Esophagus squamous epithelium (tissue), 5 donors: ENCODE measurements at places on chromosomes 5 and 9. TPM values are rescaled to one million over a fixed set of nuclear protein-coding genes. Genes with fewer than 3 reads are reported as not detected.

GRCh38 chr5:59847586-59847985 is 45.9 kb downstream of the PDE4D start:
- DNase-seq, result no peak

DNA sequence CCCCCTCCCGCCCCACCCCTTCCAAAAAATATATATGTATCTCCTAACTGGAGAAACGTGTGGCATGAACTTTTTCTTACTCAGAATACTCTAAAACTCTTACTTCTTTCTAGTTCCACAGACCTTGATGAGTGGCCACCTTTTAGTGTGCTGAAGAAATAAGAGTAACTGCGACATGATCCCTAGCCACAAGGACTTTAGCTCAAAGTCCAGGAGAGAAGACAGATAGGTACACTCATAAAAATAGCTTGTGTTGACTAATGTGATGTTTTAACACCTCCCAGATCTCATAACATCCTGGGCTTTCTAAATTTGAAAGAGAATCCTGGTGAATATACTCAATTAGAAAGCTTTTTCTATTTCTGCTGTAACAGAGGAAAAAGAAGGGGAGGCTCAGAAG is 1005.0 kb upstream of the DMAC1 start:
- no peak for DNase-seq

DNA sequence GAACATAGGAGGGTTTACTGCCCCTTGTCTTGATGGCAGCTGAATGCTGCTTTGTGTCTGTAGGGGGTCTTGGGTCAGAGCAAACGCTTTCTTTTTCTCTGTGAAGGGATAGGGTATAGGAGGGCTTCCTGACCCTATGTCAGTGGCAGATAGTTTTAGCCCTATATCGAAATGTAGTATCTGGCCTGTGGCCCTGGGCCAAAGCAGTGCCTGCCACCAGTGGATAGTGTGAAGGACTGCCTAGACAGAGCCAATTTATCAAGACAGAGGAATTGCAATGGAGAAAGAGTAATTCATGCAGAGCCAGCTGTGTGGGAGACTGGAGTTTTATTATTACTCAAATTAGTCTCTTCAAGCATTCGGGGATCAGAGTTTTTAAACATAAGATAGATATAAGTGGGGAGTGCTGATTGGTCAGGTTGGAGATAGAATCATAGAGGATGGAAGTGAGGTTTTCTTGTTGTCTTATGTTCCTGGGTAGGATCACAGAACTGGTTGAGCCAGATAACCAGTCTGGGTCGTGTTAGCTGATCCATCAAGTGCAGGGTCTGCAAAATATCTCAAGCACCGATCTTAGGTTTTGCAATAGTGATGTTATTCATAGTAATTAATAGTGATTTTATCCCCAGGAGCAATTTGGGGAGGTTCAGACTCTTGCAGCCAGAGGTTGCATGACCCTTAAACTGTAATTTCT is 178.5 kb downstream of the GDNF start:
- no peak for DNase-seq

DNA sequence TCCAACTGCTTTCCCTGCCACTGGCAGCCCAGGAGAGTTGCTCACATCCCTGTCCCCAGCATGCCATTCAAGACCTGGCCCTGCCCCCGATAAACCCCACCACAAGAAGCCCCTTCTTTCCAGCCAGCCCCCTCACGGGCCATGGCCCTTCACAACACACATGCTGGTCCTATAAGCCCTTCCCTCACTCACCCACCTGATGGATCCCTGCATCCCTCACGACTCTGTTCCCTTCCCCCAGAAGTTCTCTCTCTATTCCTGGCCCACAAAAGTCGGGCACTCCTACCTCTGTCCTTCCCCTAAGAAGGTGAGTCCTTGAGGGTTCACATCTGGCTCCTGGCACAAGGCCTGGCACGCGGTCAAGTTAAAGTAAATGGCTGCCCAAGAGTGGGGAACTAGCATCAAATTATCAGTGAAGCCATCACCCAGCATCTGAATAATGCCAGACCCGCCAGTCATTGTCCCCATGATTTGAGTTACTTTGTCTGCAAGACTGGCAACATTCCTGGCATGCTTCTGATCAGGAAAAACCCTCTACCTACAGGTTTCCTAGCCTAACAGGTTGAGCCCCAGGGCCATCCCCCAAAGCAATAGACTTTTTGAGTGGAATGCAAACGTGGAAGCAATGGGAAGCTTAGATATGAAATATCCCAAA is 65.9 kb downstream of the CRB2 start:
- DNase-seq, result no peak

Gene GPR21
- total RNA-seq, result not detected

DNA sequence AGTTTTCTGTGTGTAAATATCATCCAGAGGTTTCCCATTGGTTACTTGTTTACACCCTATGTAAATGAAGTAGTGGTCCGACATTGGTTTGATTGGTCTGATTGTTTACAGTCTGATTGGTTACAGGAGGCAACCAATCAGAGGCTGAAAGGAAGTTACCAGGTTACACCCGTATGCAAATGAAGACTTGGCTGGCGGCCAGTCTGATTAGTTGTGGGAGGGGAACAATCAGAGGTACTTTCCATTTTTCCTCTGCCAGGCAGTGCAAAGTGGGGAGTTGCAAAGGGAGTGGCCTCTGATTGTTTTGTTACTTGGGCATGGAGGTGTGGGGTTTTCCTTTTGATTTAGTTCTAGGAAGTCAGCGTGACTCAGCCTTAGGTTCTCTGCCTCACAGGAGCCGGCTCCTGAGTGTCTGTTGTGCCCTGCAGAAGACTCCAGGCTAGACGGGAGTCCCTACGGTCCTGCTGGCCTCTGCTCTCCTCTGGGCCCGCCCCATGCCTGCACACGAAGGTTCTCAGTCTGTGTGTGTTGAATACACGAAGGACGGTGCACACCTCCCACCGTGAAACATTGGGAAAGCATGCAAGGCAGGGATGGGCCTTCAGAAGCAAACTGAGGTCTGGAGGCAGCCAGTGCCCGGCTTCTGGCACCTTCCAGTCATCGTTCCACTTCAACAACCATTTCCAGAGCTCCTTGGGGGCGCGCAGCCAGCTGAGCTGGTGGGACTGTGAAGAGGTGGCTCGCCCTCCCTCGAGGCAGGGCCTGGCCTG is 42.9 kb downstream of the OLFM1 start:
- DNase-seq, result no peak

- DNase-seq, result no peak
Measured at GRCh38 chr5:52328220-52328806, 459.4 kb upstream of the ITGA1 start.

DNA sequence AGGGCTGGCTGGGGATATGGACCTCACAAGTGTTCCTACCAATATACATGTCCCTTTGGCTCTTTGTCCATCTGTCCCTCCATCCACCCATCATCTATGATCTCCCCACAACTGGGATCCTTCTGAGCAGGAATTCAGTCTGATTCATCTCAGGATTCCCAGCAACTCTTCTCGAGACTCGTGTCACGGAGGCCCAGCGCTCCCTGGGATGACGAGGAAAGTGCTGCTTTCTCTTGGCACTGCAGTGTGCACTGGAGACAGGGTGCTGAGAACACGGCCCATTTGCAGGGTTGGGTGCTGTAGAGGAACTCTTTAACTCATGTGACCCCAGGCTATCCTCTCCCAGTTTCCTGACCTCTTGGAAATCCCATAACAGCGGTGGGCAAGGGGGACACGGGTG is 72.9 kb downstream of the ANGPTL2 start:
- DNase-seq, result no peak

DNA sequence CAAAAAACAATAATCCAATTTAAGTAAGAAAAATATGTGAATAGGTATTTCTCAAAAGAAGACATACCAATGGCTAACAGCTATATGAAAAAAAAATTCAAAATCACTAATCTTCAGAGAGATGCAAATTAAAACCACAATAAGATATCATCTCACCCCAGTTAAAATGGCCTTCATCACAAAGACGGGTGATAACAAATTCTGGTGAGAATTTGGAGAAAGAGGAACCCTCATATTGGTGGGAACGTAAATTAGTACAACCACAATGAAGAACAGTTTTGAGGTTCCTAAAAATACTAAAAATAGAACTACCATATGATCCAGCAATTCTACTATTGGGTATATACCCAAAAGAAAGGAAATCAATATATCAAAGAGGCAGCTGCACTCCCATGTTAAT is 94.3 kb downstream of the TMEM167A start:
- DNase-seq, result no peak

- no peak for DNase-seq
Measured at GRCh38 chr5:43390471-43390870, 21.7 kb downstream of the CCL28 start.

Gene CENPK
- total RNA-seq, result 17.3 TPM

GRCh38 chr5:88675708-88676636 is 207.0 kb downstream of the MEF2C start:
- no peak for DNase-seq

DNA sequence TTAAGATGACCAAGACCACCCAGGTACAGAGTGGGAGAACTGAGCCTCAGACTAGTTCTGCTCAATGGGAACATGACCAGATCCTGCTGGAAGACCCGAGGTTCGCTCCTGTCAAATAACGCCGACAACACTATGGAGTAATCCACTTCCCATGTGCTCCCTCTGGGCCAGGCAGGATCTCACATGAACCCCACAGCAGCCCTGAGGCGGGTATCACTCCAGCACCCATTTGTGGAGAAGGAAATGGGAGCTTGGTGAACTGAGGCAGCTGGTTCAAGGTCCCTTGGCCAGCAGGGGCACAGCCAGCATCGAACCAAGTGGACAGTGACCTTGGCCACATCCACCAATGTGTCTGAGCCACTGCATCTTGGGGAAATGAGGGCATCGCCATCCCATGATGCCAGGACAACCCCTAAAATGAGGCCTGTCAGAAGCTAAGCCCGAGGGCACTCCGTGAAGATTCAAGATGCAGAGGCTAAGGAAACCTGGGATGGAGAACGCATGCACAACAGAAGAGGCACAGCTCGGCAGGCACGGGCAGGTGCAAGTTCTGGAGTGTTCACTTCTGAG is 8.5 kb downstream of the ANKS6 start:
- no peak for DNase-seq
